Stimulated activated CD4-positive, alpha-beta T cell treated with anti-CD3 and anti-CD28 coated beads, TNF-alpha, amount 100 ng/mL, for 1 hour (primary cell): ENCODE measurements at places on chromosomes 12 and 14.

- no peak for DNase-seq
Measured at GRCh38 chr14:21308132-21308478, 28.2 kb downstream of the RPGRIP1 start.

DNA sequence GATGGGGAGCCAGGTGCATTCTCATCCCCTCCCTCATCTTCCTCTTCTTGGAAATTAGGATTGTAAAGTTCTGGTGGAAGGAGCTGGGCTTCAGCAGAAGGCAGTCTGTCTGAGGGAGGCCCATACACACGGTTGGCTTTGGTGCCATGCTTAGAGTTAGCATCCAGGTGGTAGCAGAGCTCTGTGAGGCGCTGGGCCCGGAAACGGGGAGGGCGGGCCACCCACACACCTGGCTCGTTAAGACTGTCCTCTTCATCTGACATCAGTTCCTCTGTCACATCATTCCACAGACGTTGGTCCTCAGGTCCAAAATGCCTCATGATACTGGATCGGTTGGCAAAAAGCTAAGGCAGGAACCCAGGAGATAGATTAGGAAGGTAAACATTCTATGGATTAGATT, 4.9 kb upstream of the AJUBA start:
- DNase-seq: no peak

- DNase-seq: no peak
Measured at GRCh38 chr12:25985316-25986175, 27.1 kb downstream of the RASSF8 start.

DNA sequence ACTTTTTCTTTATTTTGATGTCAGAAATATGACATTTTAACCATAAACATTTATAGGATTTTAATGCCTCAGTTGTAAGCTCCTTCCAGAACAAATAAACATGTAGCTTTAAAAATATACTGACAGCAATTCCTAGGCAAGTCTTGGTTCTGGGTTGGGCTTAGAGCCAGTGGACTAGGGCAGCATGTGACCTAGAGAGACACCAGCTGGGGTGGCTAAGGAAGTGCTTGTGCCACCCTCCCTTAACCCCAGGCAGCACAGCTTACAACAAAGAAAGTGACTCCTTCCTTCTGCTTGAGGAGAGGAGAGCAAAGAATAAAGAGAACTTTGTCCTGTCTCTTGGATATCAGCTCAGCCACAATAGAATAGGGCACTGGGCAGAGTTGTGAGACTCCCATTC, 61.6 kb upstream of the KTN1 start:
- DNase-seq: no peak

DNA sequence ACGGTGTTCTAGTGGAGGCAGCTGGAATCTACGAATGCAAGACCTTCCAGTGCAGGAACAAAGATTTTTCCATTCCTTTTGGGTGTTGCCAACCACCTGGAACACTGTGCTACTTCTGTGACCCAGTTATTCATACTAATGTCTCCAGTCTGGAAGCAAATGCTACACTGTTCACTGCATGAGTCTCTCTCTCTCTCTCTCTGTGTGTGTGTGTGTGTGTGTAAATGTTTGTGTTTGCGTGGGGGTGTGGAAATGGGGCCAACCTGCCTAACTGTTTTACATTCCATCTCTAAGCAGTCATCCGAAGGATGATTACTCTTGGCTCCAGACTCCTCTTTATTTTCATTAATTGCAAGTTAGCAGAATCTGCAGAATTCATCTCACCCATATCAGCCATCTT, 29.9 kb upstream of the YBX3 start:
- no peak for DNase-seq

- no peak for DNase-seq
Measured at GRCh38 chr12:89210277-89210676, 142.0 kb downstream of the DUSP6 start.

GRCh38 chr12:55642267-55642666, 5.6 kb downstream of the OR10P1 start:
- no peak for DNase-seq

DNA sequence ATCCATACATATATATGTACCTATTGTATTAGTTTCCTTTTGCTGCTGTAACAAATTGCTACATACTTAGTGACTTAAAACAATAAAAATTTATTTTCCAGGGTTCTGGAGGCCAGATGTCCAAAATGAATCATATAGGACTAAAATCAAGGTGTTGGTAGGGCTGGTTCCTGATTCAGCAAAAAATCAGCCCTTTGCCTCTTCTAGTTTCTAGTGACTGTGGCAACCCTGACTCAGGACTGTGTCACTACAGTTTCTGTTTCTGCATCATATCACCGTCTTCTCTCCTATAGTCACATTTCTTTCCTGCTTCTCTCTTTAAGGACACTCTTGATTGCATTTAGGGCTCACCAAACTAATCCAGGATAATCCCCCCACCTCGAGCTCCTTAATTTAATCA, 386.3 kb upstream of the TBX3 start:
- DNase-seq: no peak
